Neuronal stem cell (in vitro differentiated cells): ENCODE measurements at places on chromosomes 5 and 9.

DNA sequence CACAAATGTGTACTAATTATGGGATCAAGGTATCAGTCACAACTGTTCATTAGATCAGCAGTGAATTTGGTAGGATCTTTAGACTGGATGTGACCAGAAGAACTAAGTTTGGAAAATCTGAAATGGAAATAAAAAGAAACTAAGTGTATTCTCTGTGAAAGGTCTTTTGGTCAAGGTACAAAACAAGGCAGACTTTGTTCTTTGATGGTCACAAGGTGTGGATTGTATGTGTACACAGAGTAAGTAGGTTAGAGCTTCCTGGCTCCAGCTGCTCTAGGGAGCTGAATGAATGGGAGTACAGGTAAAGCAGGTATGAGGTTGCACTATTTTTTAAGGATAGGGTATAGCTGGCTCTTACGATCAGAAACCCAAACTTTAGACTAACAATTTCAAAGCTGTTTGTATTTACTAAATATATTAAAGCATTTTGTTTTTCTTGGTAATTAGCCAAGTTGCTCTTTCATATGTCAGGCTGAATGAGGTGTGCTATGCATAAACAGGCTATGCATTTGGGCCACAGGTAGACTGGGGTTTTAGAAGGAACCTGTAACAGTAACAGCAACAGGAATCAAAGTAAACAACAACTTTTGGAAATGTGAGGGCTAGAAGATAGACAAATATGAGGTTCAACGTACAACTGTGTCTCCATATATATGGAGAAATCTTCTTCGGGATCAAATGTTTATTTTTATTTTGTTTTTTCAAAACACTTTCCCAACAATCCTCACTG, 32.5 kb downstream of the FAM169A start:
- no peak for DNase-seq

GRCh38 chr9:69446496-69446895, 121.5 kb downstream of the ENTREP1 start:
- no peak for DNase-seq

DNA sequence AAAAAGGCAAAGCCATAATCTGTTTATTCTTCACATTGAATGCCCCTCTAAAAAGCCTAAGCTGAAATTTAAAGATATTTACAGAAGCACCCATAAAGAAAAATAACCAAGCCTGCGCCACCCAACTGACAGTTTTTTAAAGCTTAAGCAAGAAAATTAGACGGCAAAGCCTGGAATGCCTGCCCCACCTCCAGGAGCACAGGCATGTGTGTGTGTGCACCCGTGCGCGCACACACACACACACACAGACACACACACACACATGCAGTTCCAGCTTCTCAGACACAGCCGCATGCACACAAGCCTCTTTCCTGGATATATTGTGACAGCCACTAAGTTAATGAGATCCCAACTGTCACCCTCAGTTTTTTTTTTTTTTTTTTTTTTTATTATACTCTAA, 88.2 kb downstream of the FRMD3 start:
- DNase-seq: no peak

DNA sequence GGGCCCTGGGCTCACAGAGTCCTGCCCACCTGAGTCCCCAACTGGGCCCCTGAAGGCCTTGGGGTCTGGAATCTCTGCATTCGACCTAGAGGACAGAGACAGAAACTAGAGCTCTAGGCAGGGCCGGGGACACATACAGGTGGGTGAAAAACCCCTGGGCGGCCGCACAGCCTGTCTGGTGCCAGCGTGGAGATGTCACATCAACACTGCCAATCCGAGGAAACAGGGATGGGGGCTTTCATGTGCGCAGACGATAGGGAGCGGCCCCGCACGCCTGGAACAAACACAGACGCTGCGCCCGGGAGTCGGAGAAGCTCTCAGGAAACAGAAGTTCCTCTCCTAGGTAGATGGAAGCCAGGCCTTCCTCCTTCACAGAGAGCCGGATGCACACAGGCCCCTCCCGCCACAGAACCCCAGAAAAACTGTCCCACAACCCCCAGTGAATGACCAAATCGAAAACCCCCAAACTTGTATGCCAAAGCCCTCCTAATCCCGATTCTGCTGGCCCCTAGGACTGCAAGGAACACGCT, 1.8 kb downstream of the GRM6 start:
- no peak for DNase-seq

DNA sequence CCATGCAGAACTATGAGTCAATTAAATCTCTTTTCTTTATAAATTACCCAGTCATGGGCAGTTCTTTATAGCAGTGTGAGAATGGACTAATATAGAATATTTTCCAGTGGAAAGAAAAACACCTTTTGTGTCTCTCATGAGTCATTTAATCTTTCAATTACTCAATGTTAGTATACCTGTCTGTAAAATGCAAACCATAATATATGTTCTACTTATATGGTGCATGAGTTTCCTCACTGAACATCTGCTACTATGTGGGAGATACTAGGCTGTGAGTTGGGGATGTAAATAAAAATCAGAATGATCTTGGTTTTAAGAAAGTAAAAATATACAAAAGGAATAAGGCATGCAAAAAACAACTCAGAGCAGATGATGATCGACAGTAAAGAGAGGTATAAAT, 15.0 kb downstream of the CDH10 start:
- DNase-seq: no peak

DNA sequence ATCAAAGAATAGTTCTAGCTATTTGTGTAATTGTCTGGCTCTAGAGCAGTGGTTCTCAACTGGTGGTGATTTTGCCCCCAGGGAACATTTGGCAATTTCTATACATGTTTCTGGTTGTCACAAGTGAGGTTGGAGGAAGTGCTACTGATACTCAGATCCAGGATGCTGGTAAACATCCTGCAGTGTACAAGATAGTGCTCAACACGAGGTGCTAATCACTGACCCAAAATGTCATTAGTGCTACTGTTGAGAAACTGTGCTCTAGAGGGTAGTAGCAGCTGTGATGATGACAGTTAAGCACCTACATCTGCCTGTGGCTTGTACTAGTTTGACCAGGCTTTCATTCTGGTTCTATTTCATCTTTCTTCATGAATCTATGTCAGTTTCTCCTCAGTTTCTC, 22.1 kb downstream of the LRRC19 start:
- no peak for DNase-seq

GRCh38 chr5:113273948-113274347, 160.8 kb downstream of the TSSK1B start:
- no peak for DNase-seq

DNA sequence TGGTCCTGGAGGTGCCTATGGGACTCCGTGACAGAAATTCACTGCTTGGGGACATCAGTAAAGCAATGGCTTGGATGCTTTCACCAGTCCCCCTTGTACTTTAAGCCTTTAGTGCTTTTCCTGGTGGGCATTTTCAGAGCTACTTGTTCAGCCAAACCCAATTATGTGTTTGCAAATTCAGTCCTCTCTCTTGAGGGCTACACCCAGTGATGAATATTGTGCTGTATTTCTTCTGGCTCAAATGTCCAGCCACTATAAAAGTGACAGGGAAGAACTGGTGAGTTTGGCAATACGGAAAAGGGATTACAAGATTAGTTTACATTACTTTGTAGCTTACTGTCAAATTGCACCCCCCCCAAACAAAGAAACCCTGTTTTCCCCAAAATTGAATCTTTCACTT, 4.5 kb downstream of the THBS4 start:
- no peak for DNase-seq

DNA sequence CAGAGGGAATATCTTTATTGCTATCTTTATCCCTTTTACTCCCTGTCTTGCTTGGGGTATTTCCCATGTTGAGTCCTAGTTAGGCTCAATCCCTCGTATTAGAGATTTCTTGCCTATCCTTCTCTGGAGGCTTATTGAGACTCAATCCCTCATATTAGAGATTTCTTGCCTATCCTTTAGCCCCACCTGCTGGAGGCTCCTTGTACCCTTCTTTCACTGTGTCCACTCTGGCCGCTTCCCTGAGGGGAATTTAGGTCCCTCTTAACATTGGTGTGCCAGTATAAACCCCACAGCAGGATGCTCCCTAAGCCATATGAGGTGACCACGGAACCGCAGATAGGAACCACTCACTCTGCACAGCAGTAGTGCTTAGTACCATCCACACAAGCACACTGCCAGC, 110.7 kb upstream of the MAMDC2 start:
- no peak for DNase-seq

GRCh38 chr9:15735083-15735857, 182.4 kb downstream of the CCDC171 start:
- DNase-seq: no peak

GRCh38 chr5:171419688-171420430, 412 bp downstream of the FGF18 start:
- DNase-seq: peak; percentile 43

GRCh38 chr5:92560698-92561401, 1020.2 kb downstream of the NR2F1-AS1 start:
- DNase-seq: no peak
